Activated CD4-positive, alpha-beta T cell treated with anti-CD3 and anti-CD28 coated beads, Interleukin-2, amount 10 ng/mL, durations not matched to agents 24 days and 14 days (primary cell): ENCODE measurements at places on chromosomes 4 and X. TPM values are rescaled to one million over a fixed set of nuclear protein-coding genes. Genes with fewer than 3 reads are reported as not detected.

GRCh38 chr4:83230928-83231327, 53.7 kb downstream of the COQ2 start:
- no peak overlapping the region for H3K4me3 ChIP-seq
- H3K27me3 ChIP-seq = peaks cover 7% of the 10 kb centered on the region
- H3K4me1 ChIP-seq = peaks cover 49% of the 10 kb centered on the region
- no peak overlapping the region for H3K27ac ChIP-seq
- DNase-seq = no peak

- peaks cover 24% of the 10 kb centered on the region for H3K4me1 ChIP-seq
- no peak overlapping the region for H3K4me3 ChIP-seq
- no peak for DNase-seq
- H3K27me3 ChIP-seq = peaks cover 2% of the 10 kb centered on the region
Measured at GRCh38 chr4:168723569-168723968, 226.7 kb downstream of the PALLD start.

DNA sequence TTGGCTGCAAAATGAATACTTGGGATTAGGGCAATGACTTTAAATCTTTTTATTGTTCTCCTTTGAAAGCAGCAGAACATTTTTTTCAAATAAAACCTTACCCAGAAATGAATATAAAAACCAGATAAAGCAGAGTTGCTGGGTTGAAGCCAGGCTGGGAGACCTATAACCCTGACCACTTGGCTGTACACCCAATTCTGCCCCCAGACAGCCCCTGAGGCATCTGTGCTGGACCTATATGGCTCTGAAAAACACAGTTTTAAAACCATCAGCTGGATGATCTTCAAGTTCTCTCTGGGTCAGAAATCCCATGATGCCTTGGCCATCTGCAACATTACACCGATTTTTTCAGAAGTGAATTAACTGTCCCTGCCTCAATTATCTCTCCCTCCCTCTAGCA, 23.7 kb upstream of the GLRA2 start:
- no peak for DNase-seq
- H3K27ac ChIP-seq = no peak overlapping the region
- H3K4me3 ChIP-seq = no peak overlapping the region

Gene RPA4
- total RNA-seq = 0.68 and 0.78 TPM in 2 replicates
